ENCODE measurements at places on chromosomes 11 and 22.

GRCh38 chr11:95904009-95904650 is 19.8 kb downstream of the MTMR2 start:
- no peak for DNase-seq

DNA sequence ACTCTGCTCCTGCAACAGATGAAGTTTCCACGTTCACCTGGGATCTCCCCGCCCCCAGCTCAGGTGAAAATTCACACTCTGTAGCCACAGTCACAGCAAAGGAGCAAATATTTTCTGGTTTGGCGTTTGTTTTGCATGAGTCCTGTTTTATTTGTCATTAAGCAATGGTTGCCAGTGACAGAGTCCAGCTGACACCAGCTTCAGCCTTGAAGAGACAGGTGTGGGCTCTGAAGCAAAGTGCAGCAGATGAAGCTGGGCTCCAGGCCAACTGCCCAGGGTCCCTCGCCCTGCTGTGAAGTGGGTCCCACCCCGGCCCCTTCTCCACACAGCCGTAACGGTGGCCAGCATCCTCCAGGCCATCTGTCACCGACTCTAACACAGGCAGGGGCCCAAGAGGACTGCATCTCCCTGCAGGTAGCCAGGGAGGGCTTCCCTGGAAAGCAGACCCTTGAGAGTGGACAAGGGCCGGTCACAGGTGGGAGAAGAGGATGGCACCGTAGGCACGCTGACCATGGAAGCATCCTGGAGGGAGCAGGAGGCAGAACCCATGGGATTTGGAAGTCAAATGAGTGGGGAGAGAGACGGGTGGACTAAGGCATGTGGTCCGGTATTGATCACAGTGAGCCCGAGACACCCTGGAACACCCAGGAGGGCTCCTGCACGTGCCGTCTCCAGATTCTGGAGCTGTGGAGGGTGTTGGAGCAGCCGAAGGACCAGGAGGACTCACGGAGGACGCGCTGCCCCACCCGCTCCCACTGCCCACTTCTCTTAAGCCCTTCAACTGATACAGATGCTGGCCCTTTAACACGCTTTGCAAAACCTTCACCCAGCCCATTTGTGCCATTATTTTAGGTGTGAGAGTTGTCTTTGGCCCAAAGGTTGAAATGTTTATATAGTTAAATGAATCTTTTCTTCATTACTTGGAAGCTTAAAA is 294.5 kb downstream of the BRD1 start:
- no peak for DNase-seq

DNA sequence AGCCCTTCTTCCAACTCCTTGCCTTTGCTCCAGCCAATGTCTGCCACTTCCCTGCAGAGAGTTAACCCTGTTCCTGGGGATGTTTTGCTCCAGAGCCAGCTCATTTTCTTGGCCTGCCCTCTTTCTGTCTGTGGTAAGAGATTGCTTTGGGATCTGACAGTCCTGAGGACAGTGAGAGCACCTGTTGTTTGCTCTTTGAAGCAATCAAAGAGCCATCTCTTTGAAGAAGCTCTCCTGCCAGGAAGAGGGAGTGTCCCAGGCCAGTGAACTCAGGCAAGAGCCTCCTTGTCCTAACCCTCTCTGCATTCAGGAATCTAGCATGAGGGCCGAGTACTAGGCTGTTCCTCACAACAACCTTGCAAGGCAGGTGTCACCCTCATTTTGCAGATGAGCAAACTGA is 42.2 kb downstream of the TRAF6 start:
- no peak for DNase-seq

DNA sequence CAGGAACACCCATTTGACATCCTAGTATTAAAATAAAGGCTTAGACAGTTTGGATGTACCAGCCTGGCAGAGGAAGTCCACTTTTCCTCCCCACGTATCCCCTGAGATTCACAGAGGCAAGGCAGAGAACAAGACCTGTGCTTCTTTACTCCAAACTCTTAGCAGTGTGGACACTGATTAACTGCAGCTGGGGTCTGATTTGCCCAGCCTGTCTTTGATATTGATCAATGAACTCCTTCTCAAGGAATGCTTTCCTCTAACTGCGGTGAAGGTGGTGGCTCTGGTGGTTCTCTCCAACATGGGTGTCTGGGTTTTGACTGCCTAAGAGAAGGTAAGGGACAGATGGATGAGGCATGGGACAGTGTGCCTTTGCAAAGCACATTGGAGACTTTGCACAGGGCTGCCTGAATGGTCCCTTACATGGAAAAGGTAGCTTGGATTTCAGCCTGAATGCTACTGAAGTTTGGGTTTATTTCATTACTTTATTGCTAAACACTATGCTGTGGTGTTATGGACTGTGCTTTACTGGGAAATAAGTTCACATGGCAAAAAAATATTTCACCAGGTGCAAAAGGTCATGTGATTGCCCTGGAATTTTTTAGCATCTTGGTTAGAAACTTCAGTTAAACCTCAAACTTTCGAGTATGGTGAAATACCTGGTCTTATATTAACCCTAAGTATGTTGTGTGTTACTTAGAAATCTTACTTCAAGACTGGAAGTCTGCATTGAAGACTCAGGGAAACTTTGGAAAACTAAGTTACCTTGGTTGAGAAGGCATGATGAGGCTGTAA is 1.8 kb downstream of the GAS2 start:
- no peak for DNase-seq

DNA sequence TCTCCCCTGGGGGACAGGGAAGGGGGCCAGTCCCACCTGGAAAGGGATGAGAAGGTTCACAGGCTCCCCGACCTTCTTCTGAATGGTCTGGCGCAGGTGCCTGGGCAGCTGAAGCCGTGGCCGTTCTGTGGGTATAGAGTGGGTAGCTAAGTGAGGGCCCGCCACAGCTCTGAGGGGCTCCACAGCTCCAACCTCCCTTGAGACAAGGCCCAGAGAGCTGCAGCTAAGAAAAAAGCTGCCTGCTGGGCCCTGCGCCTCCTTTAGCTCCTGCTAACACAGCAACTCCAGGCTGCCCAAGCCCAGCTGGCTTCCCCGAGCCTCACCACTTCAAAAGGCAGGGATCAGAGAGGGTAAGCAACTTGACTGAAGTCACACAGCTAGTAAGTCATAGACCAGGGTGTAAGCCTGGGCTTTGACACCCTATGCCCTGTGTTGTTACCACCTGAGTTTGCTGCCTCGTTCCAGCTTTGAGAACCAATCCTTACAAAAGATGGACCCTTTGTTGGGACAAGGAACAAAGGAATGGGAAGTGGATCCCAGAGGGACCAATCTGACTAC is 18.5 kb downstream of the MYBPC3 start:
- no peak for DNase-seq

- no peak for DNase-seq
Measured at GRCh38 chr22:45579806-45580725, 77.4 kb downstream of the FBLN1 start.

DNA sequence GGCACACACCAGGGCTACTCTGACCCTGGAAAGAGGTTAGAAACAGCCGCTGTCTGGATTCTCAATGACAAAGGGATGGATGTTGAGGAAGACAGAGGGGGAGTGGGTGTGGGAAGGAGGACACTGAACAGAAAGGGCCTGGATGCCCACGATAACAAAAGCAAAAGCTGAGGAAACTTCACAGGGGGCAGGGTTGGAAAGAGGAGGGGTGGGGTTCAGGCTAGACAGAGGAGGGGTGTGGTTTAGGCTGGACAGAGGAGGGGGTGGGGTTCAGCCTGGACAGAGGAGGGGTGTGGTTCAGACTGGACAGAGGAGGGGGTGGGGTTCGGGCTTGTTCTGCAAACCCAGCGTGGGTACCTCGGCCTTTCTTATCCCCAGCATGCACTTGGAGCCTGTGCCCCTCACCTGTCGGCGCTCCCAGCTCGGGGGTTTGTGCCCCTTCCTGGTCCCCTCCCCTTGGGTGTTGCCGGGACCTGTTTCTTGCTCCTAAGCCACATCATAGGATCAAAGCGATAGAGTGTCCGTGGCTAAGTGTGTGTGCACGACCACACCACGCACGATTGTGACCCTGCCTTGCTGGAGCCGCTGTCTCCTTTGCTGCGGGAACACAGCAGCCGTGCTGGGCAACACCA is 75.6 kb downstream of the BRD1 start:
- no peak for DNase-seq

DNA sequence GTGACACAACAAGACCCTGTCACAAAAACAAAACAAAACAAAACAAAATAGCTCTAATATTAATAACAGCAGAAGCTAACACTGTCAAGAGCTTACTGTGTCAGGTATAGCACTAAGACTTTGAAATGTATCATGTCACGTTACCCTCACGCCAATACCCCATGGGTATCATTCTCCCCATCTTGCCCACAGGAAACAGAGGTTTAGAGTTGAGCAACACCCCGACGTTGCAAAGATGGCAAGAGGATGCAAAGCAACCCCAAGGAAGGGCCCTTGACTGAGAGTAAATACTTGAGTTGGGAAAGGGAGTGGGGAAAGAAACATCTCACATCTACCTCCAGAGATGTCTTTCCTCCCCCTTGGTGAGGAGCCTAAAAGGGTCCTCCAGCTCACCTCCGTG is 366.8 kb downstream of the LARGE1 start:
- DNase-seq = no peak

GRCh38 chr11:118921121-118921928 is 4.4 kb downstream of the BCL9L start:
- no peak for DNase-seq

DNA sequence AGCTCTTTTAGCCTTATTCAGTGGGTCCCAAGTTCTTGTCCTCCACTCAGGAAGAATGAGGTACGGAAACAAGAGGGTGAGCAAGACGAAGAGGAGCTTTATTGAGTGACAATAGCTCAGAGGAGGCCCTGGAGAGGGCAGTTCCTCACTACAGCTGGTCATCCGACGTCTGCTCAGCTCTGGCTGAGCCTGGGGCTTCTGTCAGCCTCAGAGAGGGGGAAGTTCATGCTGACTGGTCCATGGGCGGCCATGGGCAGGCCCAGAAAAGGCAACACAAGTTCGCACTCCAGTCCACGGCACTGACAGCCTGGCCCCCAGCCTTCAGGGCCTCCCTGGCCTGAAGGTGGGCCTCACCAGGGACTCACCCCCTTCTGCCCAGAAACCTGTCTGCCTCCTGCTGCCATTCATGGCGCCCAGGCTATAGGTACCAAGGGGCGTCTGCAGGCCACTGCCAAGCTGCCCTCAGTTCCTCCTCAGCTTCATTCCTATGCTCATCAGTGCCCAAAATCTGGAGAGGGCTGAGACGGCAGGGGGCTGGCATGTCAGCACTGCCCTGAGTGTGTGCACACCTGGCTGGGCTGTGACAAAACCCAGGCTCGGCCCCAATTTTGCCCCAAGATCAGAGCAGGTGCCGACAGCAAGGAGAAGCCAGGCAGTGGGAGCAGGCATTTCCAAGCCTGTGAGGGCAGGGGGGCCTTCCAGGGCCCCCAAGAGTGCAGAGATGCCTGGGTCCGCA is 21.7 kb upstream of the KIAA0930 start:
- no peak for DNase-seq

- no peak for DNase-seq
Measured at GRCh38 chr11:36164506-36165250, 124.5 kb downstream of the COMMD9 start.

GRCh38 chr11:65445604-65446445 is 23.2 kb downstream of the NEAT1 start:
- DNase-seq = no peak

Data from activated naive CD4-positive, alpha-beta T cell treated with Interleukin-2 at 50 U/mL for 16 hours (primary cell).